ENCODE measurements at places on chromosomes 5 and 9. TPM values are rescaled to one million over a fixed set of nuclear protein-coding genes. Genes with fewer than 3 reads are reported as not detected.

- DNase-seq, result no peak
Measured at GRCh38 chr9:89608641-89609335, 4.0 kb downstream of the GADD45G start.

GRCh38 chr5:145834554-145834916 lies 607 bp downstream of the PRELID2 start:
- no peak for DNase-seq

- DNase-seq, result no peak
Measured at GRCh38 chr9:111179577-111179976, 141.3 kb upstream of the LPAR1 start.

DNA sequence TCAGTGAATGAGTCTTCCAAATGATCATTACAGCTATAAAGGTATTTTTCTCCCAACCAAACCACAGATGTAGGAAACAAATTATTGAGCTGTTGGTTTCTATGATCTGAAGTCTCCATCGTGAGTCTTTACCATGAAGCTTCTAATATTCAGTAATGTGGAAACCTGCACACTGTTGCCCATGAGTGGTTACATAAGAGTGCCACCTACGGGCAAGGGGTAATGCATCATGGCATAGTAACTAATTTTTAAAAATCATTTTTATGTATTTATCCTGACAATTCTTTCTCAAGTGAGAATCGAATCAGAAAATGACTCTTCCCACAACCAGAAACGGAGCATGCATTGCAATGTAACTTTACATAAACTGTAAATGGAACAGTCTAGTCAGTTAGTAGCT lies 282.5 kb upstream of the SMARCA2 start:
- no peak for DNase-seq

GRCh38 chr9:105065098-105066088 lies 137.4 kb upstream of the ABCA1 start:
- no peak for DNase-seq

DNA sequence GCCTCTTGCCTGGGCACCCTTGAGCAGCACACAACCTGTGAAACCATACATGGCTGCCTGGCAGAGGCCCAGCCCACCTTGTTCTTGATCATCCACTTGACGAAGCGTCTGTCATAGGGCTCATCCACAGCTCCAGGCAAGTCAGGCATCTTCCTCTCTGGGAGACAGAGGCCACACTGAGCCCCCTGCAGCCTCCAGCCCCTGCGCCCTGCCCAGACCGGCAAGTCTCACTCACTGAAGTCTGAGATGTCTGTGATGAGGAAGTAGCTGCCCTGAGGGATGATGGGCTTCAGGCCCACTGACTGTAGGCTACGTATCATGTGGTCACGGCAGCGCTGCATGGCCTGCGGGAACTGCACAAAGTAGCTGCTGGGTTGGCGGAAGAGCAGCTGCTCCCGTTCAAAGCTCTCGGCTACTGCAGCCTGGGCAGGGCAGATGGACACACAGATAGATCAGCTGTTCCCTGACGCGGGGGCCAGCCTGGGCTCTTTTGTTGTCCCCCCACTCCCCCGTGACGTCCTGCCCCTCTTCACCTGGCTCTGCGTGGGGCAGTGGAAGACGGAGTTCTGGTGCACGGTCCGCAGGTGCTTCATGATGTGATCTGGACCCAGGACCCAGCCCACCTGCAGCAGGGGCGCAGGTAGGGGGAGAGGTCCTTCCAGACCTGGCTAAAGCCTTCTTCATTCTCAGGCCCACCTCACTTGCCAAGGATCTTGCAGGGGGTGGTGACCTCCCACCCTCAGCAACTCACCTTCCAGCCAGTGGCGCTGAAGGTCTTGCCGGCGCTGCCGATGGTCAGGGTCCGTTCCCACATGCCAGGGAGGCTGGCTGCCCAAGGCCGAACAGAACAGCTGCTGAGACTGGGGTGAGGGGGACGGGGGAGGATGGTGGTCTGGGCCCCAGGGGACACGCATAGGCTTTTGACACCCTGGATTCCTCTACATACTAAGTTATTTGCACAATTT lies 5.9 kb upstream of the SPOUT1 start:
- no peak for DNase-seq

DNA sequence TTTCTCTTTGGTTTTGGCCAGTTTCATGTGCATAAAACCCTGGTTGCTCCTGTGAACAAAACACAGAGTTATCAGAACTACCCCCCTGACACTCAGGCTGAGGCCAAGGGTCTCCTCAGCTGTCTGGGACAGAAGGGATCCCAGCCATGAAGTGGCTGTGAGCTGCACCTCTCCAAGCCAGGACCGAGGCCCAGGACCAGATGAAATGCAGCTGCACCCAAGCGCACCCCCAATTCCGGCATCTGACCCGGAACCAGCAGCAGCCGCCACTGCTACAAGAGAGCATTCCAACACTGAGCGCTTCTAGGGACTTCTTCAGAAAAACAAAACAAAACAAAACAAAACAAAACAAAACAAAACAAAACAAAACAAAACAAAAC lies 16.0 kb upstream of the SLC25A51 start:
- no peak for DNase-seq

GRCh38 chr5:59483971-59484472 lies 409.5 kb downstream of the PDE4D start:
- no peak for DNase-seq

DNA sequence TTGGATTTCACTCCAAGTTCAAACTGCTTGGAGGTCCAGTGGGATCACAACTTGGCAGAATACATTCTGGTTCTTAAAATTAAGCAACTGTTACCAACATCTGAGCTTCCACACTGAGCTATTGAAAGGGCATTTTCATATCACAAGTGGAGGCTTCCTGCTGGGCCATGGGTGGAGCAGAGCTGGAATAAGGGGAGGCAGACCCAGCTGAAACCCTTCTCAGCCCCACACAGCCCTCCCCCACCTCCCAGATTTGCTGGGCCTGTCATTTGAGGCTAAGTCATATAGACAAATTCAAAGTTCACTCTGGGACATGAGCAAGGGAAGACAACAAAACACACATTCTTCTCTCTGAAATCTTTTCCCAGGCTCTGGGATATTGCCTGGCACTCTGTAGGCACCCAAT lies 79.9 kb downstream of the ACTL7B start:
- DNase-seq, result no peak

DNA sequence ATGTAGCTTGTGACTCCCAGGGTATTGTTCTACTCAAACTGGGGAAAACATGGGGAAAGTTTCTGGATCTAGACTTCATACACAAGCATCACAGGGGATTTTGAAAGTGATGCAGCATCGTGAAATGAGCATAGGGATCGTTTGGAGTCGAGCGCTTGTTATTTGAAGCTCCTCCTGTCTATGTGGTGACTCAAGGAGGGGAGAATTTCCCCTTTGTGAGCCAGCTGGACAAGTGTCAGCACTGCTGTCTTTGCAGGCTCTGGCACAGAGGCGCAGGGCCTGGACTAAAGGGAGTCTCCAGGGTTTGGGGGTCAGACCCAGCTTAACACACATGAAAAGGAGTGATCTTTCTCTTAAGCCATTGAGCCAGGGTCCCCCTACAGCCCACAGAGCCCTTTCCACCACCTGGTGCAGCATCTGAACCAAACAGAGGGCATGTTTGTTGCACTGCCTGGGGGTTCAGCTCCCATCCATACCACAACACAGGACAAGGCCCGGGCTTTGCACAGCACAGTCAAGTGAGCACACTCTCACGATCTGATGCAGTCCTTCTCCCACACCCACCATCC lies 51.0 kb downstream of the IRF1 start:
- peak; percentile 87 for DNase-seq

- DNase-seq, result no peak
Measured at GRCh38 chr9:124814164-124814535, 37.2 kb downstream of the OLFML2A start.

DNA sequence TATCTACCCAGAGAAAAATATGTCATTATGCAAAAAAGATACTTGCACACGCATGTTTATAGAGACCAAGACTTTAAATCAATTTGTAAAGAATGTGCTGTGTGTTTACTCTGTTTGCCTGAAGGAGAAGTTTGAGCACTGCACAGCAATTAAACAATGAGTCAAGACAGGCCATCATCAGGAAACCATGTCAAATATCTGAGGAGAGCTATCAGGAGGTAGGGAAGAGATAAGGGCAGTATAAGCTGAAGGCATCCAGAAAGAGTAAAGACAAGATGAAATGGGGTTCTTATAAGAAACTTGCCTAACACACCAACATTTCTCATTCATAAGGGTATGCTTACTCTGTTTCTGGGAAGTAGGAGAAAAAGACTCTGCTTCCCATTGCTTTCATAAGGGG lies 405.8 kb upstream of the PTGER4 start:
- no peak for DNase-seq

GRCh38 chr5:179839328-179840256 lies 18.9 kb downstream of the SQSTM1 start:
- DNase-seq, result peak; percentile 78

GRCh38 chr5:153147891-153148623 lies 342.4 kb upstream of the GRIA1 start:
- no peak for DNase-seq

GRCh38 chr9:97984188-97985057 lies 1.3 kb downstream of the ANP32B start:
- DNase-seq, result peak; percentile 93

DNA sequence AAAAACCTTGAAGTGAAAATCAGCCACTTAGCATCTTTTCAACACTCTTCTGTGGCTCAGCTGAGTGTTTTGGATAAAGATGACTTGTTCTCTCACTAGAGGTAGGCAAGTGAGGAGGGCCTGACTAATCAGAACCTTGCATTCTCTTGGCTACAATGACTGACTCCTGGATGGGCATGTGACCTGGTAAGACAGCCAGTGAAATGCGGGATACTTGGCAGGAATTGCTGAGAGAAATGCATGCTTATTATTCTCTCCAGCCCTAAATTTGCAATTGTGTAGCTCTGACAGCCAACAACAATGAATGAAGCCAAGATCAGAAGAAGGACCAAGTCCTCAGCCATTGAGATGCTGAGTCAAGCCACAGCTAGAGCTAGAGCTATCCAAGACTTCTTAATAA lies 490.5 kb upstream of the ZNF608 start:
- no peak for DNase-seq

DNA sequence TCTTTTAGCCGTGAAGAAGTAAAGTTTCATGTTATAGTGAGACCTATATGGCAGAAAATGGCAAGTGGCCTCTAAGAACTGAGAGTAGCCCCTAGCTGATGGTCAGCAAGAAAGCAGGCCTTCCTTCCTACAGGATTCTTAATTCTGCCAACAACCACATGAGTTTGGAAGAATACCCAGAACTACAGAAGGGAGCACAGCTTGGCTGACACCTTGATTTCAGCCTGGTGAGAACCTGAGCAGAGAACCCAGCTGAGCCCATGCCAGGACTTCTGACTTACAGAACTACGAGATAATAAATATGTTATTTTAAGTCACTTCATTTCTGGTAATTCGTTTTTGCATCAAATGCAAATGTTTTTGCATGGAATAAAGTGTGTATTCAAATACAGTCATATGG lies 5.9 kb upstream of the FBXL17 start:
- no peak for DNase-seq

GRCh38 chr9:13957089-13957488 lies 356.9 kb downstream of the NFIB start:
- DNase-seq, result no peak

DNA sequence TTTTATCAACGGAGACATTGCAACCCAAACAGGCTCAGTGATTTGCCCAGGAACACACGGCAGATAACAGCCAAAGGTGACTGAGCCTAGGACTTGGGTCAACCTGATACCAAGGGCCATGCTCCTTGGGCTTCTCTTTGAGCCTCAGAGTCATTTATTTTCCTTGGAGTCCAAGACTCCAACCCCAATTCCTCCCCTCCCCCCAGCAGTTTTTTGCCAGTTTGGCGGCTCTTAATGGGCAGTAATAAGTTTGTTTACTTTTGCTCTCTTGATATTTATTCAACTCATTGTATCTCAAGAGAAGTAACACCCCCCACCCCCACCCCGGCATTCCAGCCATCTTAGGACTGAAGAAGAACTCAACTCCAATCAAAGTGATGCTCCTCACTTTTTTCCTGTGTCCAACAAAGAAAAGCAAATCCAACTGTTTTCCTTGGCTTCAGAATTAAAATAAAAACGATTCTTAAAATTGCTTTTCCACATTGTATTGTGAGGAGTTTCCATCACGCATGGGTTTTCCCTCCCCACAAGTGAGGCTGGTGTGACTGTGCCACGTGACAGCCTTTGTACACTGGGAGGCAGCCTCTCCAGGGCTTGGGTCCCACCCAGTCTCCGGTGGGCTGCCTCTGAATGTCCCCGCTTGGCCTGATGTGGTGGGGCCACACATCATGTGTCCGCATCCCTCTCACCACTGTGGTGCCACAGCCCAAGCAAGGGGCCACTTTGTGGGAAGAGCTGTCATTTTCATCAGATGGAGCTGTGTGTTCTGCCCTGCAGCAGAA lies 9.1 kb downstream of the ANGPTL2 start:
- DNase-seq, result no peak

GRCh38 chr9:18759827-18760226 lies 273.2 kb downstream of the SAXO1 start:
- DNase-seq, result no peak

DNA sequence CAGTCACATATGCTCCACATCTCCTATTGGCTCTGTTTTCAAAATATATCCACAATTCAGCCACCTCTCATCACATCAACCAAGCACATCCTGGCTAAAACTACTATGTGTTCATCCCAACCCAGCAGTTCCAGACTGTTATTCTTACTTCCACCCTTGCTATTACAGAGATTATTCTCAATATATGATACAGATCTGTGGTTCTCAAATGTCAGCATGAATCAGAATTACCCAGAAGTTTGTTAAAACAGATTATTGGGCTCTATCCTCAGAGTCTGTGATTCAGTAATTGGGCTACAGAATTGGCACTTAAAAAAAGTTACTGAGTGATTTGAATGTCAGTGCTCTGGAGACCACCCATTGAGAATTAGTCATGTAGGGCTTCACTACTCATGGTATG lies 78.8 kb upstream of the IZUMO3 start:
- DNase-seq, result no peak

- no peak for DNase-seq
Measured at GRCh38 chr9:656926-657568, 184.4 kb upstream of the DMRT1 start.

GRCh38 chr9:137277329-137278041 lies at the start of gene TOR4A:
TOR4A (plus strand) TSS chr9:137277726; CDS start chr9:137278690, 964 bp downstream.
- peak; percentile 94 for DNase-seq

DNA sequence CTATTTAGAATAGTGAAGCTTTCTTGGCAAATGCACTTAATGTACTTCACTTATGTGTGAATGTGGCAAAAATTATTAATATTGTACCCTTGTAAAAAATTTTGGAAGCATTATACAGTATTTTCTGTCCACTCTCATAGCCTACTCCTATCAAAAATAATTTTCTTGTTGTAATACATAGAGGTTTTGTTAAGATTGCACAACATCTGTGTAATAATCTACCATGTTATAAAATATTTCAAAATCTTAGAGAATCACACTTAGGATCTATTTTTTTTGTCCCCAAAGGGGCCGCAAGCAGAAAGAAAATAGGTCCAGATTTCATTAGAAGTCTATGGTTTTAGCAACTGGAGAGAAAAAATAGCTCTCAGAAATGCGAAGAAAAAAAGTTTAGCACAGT lies 945.9 kb downstream of the CDH18 start:
- DNase-seq, result no peak

- DNase-seq, result peak; percentile 46
Measured at GRCh38 chr9:133706307-133707050, 31.7 kb downstream of the SARDH start.

- peak; percentile 71 for DNase-seq
Measured at GRCh38 chr5:133818031-133818431, 150.4 kb downstream of the C5orf15 start.

Gene ACOT12
- total RNA-seq, result not detected

Gene SSBP2
- total RNA-seq, result 55.4 TPM

Gene SLC34A1
- not detected for total RNA-seq

Gene GZMA
- total RNA-seq, result 1.7 TPM

Gene NFIB
- 116 TPM for total RNA-seq

Gene CCL19
- total RNA-seq, result 1.1 TPM

Gene PLCXD3
- total RNA-seq, result 76.6 TPM

Gene PCDHB8
- total RNA-seq, result 2.2 TPM

Gene BHMT
- not detected for total RNA-seq

Gene QRFP
- not detected for total RNA-seq

All from Right ventricle myocardium inferior (tissue), 1 donor.